ENCODE measurements at places on chromosomes 3 and 15. TPM values are rescaled to one million over a fixed set of nuclear protein-coding genes. Genes with fewer than 3 reads are reported as not detected.
A peak's percentile ranks its signal among the peaks of the same experiment; 100 is the strongest.

DNA sequence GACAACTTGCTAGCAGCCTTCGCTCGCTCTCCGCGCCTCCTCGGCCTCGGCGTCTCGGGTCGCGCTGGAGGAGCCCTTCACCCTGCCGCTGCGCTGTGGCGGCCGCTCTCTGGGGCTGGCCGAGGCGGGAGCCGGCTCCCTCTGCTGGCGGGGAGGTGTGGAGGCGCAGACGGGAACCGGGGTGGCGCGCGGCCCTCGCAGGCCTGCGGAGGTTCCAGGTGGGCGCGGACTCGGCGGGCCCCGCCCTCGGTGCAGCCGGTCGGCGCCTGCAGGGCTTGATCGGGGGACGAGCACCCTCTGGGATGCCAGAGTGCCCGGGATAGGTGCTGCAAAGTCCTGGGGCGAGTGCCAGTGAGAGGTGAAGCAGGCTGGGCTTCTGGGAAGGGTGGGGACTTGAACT lies 989.9 kb downstream of the ROBO2 start:
- no peak for DNase-seq

DNA sequence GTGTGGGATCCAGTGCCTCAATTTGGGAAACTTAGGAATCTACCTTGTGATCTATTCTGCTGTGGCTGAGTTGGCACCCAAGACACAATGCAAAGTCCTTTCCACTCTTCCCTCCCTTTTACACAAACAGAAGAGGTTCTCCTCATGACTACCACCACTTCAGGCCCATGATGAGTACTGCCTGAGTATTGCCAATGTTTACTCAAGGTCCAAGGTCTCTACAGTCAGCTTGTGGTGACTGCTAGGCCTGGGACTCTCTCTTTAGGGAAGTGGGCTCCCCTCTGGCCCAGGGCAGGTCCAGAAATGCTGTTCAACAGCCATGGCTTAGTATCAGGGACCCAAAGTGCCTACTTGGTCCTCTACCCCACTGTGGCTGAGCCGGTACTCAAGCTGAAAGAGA lies 56.8 kb upstream of the PEX5L start:
- no peak for DNase-seq

GRCh38 chr3:53157974-53158580 lies 2.9 kb upstream of the PRKCD start:
- no peak for DNase-seq

GRCh38 chr3:30516238-30516637 lies 90.2 kb upstream of the TGFBR2 start:
- peak; percentile 43 for DNase-seq

DNA sequence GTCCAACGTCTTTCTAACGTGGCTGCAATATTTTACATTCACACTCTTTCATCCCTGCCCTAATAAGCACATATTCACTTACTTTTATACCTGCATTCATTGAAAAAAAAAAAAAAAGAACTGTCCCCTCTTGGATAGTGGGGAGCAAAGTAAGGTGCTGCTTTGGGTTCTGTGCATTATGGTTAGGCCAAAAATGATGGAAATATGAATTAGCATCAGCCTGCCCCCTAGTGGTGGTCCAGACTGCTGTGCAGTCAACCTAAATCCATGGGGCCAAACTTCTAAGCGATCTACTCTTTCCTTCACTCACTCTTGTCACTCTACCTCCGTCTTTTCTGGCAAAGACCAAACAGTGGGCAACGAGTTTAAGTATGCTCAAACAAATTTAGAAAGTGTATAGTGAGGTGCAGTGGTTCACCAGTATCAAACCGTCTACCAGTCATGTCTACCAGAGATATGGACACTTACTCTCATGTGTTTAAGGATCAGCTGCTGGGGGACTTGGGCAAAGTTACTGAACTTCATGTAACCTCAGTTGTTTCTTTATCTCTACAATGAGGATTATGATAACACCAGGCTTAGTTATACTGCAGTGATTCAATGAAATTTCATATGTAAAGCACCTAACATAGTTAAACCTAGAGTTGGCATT lies 61.5 kb upstream of the GRM7 start:
- DNase-seq, result no peak

DNA sequence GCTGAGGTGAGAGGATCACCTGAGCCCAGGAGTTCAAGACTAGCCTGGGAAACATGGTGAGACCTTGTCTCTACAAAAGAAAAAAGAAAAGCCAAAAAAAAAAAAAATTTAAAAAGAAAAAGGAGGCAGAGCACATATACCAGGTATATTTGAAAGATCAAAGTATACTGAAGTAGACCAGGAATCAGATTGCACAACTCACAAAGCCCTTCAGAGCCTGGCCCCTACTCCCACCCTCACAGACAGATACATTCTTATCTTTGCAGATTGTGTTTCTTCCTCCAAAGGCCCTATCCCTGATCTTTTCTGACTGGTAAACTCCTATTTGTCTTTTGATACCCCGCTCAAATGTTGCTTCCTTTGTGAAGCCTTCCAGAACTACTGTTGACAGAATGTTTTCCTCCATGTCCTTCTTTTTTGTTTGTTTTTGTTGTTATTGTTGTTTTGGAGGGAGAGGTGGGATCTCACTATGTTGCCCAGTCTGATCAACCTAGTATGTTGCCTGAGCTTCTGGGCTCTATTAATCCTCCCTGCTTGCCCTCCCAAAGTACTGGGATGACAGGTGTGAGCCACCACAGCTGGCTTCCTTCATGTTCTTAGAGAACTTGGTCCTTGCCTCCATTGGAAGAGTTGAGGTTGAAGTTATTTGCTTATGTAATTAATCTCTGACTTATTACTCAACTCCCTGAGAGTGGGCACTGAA lies 9.8 kb upstream of the ITGB5 start:
- peak; percentile 5 for DNase-seq

DNA sequence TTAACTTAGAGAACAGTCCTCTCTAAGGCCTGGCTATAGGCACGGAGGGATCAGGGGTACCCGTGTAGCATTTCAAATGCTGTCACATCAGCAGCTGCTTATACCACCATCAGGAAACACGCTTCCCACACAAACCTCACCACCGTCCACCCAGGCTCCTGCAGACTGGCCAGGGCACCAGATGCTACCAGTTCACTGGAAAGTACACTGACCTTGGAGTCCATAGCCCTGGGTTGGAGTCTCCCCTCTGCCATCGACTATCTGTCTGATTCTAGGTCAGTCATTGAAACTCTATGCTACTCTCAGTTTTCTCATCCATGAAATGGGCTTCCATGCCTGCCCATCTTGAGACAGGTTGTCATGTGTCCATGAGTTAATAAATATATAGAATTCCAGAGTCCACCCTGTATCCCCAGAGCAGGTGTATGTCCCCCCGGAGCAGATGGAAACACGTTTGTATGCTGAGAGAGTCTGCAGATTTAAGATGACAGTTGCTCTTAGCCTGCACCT lies 156.0 kb upstream of the SMAD3 start:
- no peak for DNase-seq

GRCh38 chr3:100720426-100720825 lies 11.1 kb downstream of the TFG start:
- DNase-seq, result no peak

GRCh38 chr3:78644847-78645246 lies 1123.0 kb downstream of the ROBO1 start:
- no peak for DNase-seq

- no peak for DNase-seq
These were observed 727.7 kb upstream of the GOLIM4 start for GRCh38 chr3:168823466-168823865.

- no peak for DNase-seq
These were observed 5.2 kb downstream of the GCSAM start for GRCh38 chr3:112127522-112128494.

TRH gene
- total RNA-seq, result not detected

GOLGA8J gene
- total RNA-seq, result not detected

TBCCD1 gene
- 19.7 TPM for total RNA-seq

SGO1 gene
- total RNA-seq, result 8.1 TPM

LMLN gene
- 3.3 TPM for total RNA-seq

All from IMR-90 (cell line).